Natural killer cell treated with Interleukin-12 subunit alpha and Interleukin-12 subunit beta and Interleukin-15 and Interleukin-18, amount 100 ng/mL, for 72 hours (primary cell): ENCODE measurements at places on chromosomes 7 and 10.

DNA sequence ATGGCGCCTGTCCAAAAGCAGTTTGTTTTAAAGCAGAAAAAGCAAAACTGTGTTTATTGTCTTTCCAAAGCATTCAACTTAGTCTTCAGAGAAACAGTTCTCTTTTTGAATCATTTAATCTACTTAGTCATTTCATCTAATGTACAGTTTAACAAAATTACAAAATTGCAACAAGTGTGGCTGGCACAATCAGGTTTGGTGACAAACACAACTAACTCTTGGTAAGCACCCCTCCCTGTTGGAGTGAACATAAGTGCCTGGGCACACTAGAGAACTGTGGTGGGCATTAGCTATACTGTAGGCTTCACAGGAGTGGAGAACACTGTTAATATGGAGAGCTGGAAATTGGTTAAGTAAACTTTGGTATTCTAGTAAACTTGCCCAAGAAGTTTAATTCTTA, 6.9 kb downstream of the CREM start:
- DNase-seq = no peak

DNA sequence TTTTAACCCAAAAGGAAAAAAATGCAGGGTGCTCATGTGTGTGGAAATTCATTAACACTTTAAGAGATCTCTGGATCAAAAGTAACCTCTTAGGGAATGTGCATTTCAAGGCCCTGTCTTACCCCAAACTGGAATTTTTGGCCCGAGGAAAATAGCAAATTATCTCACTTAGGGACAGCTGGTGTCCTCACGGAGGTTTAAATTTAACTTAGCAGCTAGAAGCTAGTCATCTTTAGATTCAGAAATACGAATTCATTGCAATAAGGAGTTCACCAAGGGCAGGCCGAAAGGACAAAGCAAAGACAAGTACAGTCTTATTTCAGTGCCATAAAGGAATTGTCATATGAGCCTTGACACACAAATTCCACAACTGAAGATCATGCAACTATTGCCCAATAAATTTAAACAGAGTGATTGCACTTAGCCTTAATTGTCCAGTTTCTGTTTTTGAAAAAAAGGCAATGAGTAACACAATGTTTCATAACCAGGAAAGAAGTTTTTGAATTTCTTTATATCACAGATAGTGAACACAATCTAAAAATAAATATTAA, 22.4 kb upstream of the SEMA3C start:
- no peak for DNase-seq

DNA sequence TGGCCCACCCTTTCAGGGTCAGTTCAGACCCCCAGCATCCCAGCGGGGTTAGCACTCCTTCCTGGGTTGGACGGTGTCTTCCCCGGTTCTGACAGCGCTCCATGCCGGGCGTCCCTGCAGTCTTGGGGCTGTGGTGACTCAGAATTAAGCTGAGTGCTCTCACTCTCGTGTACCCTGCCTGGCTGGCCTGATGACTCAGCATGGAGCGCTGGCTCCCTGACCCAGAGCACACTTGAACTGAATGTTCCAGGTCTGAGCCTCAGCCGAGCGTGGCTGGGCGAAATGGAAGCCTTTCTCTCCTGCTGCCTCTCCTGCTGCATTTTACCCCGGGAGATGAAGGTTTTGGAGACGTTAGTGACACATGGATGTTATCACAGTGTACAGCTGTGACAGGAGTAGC, 7.1 kb downstream of the BAG3 start:
- no peak for DNase-seq

DNA sequence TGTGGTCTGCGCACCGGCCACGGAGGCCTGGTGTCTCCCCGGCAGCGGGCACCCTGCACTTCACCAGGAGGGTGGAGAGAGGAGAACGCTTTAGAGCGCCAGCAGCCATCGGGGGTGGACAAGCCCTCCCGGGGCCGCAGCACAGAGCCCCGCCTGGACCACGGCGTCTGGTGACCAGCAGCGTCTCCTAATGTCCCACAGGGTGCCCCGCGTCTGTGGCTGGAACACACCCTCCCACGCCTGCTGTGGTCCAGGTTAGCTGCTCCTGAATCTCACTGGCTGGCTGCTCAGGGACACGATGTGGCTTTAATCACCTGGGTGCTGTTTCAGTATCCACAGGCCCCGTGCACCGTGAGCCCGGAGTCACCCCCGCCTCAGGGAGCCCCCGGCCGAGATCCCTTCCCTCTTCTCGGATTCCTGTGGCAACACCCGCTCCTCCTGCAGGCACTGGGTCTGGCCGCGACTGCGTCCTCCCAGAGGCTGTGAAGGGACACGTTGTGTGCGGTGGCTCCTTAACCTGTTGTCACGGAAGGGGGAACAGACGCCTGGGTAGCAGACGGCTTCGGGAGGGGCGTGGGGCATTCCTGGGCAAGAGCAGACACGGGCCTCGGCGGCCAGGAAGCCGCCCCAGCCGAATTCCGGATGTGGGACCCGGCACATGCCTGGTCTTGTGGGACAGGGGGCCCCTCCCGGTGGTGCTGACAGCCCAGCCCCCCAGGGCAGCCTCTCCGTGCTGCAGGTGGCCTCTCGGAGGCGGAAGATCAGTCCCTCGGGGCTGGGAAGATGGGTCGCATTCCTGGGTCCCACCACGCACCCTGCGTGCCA, 78.9 kb downstream of the FOXL3 start:
- DNase-seq = no peak

- no peak for DNase-seq
These were observed 2.8 kb downstream of the WDR86 start for GRCh38 chr7:151406886-151407583.

GRCh38 chr10:81724431-81724830, 150.6 kb upstream of the NRG3 start:
- DNase-seq = no peak

DNA sequence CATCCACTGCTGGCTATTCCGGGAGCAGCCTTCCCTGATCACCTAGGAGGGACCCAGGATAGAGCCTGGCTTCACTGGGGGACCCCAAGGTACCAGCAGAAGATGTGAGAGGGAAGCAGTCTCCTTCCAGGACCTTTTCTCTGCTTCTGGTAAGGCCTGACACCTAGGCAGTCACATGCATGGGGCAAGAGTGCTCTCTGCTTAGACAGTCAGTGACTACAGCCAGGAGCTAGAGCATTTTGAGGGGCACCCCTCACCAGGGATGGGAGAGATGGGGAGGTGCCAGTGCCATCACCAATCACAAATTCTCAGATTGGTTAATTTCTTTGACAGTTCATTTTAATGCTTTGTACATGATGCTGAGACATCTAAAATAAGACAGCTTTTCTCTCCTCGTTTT, 13.9 kb upstream of the ADO start:
- DNase-seq = no peak

GRCh38 chr7:157461573-157462418, 125.0 kb downstream of the DNAJB6 start:
- DNase-seq = no peak

DNA sequence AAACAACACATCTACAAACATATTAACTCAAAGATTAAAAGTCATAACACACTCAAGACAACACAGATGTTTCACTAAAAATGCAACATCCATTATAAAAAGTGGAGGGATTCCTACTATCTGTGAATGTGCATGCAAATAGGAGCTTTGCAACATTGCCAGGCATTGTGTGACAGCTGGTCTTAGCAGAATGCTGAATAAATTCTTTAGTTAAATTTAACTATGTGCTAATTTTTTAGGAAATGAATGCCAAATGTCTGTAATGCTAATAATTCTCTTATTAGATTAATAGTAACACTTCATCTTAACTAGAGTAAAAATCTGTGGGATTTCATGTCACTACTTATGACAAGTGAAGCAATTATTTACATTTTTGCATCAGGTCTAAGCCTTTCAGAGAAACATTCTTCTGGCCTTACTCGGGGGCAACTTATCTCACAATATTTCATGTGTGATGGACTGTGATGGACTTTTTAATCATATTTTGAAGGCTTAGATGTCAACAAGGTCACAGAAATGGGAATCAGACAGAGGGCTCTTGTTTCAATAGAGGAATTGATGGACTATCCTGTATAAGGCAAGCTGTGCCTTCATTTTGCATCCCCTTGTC, 524.6 kb upstream of the KCND2 start:
- DNase-seq = no peak

DNA sequence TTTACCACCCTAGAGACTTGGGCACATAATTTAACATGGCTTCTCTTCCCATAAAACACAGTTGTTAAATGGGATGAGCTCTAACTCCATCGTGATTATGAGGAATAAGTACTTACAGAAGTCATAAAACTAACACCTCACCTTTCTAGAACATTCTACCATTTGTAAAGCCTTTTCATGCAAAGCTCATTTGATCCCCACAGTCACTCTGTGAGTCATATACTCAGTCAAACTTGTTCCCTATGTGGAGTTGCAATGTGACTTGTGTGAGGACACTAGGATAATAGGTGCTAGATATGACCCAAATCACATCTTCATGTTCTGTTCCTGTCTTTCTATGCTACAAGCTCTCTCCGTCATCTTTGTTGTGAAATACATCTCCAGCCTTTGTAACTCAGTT, 371.7 kb downstream of the WDR11 start:
- DNase-seq = no peak

- DNase-seq = no peak
These were observed 274.7 kb upstream of the FZD8 start for GRCh38 chr10:35916791-35917190.

DNA sequence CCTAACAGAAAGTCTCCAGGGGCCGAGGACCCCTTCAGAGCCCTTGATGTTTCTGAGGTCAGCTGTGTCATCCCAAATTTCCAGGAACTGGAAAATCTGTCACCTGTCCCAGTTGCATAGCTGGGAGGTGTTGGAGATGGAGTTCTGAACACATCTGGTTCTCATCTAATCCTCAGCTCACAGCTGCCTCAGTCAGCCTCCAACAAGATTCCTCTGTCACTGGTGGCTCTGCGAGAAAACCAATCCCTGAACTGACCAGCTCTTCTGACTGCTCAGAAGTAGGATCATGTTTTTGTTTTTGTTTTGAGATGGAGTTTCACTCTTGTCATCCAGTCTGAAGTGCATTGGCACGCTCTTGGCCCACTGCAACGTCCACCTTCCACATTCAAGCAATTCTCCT, 37.6 kb upstream of the MYL10 start:
- no peak for DNase-seq

DNA sequence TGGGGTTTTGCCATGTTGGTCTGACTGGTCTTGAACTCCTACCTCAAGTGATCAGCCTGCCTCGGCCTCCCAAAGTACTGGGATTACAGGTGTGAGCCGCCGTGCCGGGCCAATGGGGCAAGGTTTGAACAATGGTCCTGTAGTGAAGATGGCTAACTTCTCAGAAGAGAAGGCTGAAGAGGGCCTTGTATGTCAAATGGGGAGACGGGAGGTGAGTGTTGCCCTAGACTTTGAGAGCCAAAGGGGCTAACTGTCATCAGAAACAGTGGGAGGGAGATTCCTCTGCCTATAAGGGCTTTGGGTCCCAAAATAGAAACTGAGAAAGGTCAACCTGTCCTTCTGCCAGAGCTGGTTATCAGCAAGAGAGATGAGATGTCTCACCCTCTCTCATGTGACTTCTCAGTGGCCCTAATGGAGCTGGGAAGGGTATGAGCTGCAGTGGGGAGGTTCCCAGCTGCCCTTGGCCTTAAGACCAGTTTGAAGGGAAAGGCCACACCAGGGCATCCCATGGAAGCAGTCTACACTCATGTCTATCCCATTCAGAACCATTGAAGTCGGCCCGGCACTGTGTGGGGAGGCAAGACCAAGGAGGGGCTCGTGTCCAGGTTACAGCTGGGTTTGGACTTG, 1.3 kb upstream of the SAMD8 start:
- DNase-seq = no peak

GRCh38 chr10:84391326-84391725, 62.9 kb downstream of the CCSER2 start:
- DNase-seq = no peak

GRCh38 chr10:8584666-8585065, 530.2 kb downstream of the GATA3 start:
- DNase-seq = no peak

GRCh38 chr10:70890917-70891431, 2.6 kb upstream of the PCBD1 start:
- DNase-seq = no peak

GRCh38 chr10:119335671-119336353, 128.4 kb downstream of the GRK5 start:
- no peak for DNase-seq

GRCh38 chr10:123584419-123584775, 81.8 kb upstream of the GPR26 start:
- no peak for DNase-seq

- DNase-seq = no peak
These were observed 2.0 kb upstream of the NRAP start for GRCh38 chr10:113665806-113666354.

- DNase-seq = no peak
These were observed 739.0 kb upstream of the GALNT17 start for GRCh38 chr7:70392877-70393435.

GRCh38 chr10:13761490-13762091, 174.8 kb downstream of the PRPF18 start:
- DNase-seq = no peak

DNA sequence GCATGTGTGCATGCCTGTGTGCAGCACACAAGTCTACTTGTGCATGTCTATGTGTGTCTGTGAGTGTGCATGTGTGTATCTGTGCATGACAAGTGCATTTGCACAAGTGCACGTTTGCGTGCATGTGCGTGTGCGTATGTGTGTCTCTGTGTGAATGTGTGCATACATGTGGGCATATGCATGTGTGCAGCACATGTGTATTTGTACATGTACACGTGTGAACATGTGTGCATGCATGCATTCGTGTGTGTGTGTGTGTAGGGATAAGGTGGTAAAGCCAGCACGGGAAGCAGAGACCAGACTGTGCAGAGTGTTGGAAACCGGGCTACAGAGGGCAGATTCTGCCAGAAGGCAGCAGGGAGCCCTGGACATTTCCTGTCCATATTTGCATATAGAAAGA, 35.9 kb upstream of the GNA12 start:
- no peak for DNase-seq

GRCh38 chr10:78964952-78965633, 103.7 kb upstream of the ZMIZ1 start:
- no peak for DNase-seq

DNA sequence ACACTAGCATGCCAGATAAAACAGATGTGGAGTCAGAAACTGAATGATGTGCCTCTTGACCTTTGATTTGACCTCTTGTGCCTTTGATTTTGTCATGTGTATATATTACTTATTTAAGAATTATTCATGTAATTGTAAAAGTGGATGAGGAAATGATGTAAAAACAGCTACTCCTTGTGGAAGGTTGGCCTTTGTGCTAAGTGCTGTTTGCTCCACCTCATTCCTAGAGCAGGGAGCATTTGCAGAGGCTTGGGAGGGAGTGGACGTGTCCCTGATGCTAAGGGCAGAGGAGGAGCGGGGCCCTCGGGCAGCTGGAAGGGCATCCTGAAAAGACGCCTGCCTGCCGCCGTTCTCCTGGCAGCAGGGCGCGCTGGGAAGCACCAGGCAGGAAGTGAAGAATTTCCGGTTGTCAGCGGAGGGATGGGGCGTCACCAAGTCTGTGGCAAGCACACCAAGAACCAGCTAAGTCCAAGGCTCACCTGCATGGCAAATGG, 197.6 kb upstream of the ZNF32 start:
- no peak for DNase-seq

GRCh38 chr10:32379318-32379949, 32.5 kb upstream of the EPC1 start:
- no peak for DNase-seq
